Mesothelial cell of epicardium (in vitro differentiated cells): ENCODE measurements at places on chromosomes 2 and 18.

DNA sequence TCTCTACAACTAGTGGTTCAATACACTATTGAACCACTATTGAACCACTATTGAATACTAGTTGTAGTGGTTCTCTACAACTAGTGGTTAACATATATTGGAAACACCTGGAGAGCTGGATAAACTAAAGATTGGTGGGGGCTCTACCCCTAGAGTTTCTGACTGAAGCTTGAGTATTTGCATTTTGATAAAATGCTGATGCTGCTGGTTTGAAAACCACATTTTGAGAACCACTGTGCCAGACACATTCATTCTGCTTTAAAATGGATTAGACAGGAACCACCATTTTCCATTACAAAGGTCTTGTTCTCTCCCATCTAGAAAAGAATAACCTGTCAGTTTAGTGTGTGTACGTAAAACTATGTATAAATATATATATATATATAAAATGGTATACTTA, 133.3 kb downstream of the TMEM247 start:
- H3K36me3 ChIP-seq, result peaks cover 33% of the 10 kb centered on the region
- no peak for DNase-seq
- no peaks in the 10 kb centered on the region for H3K27me3 ChIP-seq
- no peak overlapping the region for H3K4me3 ChIP-seq
- H3K27ac ChIP-seq, result no peak overlapping the region

- no peak for DNase-seq
- H3K27ac ChIP-seq, result peak overlapping the region; percentile 85
- no peak overlapping the region for H3K4me3 ChIP-seq
- peaks cover 10% of the 10 kb centered on the region for H3K36me3 ChIP-seq
These were observed 10.4 kb upstream of the MAP3K2 start for GRCh38 chr2:127398239-127398590.

DNA sequence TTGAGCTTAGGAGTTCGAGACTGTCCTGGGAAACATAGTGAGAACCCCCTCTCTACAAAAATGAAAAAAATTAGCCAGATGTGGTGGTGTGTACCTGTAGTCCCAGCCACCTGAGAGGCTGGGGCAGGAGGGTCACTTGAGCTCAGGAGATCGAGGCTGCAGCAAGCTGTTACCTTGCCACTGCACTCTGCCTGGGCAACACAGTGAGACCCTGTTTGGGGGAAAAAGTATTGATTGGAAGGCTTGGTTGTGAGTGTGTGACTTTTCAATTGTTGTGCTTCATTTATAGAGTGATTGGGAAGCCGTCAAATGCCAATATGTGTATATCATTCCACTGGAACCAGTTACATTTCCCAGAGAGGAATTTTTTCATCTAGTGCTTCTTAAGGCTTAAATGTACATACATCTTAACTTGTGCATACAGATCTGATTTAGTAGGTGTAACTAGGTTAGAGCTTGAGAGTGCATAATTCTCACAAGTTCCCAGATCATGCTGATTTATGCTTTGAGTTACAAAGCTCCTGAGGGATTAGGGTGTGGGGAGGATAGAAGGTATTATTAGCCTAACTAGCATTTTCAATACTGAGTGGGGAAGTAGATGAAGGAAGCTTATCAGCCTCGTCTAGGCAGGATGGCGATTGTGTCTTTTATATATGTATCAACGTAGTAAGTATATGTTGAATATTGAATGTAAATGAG, 15.3 kb downstream of the WDR43 start:
- no peak for DNase-seq
- H3K4me3 ChIP-seq, result no peak overlapping the region
- no peak overlapping the region for H3K27ac ChIP-seq
- H3K36me3 ChIP-seq, result peaks cover 56% of the 10 kb centered on the region
- H3K4me1 ChIP-seq, result peaks cover 6% of the 10 kb centered on the region
- no peaks in the 10 kb centered on the region for H3K27me3 ChIP-seq

- H3K27me3 ChIP-seq, result peaks cover 6% of the 10 kb centered on the region
- H3K4me3 ChIP-seq, result no peak overlapping the region
- no peaks in the 10 kb centered on the region for H3K4me1 ChIP-seq
- H3K27ac ChIP-seq, result no peak overlapping the region
These were observed 50.5 kb downstream of the CYTIP start for GRCh38 chr2:157393348-157393747.

DNA sequence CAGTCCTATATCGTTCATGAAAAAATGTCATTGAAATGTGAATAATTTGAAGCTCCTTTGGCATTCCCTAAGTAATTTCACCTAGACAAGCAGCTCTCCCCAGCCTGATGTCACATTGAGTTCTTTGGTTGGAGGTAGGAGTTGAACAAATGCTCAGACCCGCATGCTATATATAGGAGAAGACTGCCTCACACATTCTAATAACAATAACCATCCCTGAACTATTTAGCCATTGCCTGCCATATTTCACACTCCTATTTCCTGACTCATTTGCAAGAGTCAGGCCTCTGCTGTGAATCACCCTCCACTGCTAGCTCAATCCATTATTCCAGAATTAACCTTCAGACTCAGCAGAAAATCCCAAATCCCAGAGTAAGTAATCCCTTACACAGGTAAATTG, 256.6 kb upstream of the ACVR2A start:
- no peaks in the 10 kb centered on the region for H3K27me3 ChIP-seq
- DNase-seq, result no peak
- H3K36me3 ChIP-seq, result peaks cover 8% of the 10 kb centered on the region
- no peak overlapping the region for H3K27ac ChIP-seq
- H3K4me1 ChIP-seq, result peaks cover 11% of the 10 kb centered on the region
